NCI-H226 (cell line): ENCODE measurements at places on chromosomes 13 and 19.

GRCh38 chr13:80336370-80336769 lies 4.6 kb downstream of the SPRY2 start:
- no peak for DNase-seq

DNA sequence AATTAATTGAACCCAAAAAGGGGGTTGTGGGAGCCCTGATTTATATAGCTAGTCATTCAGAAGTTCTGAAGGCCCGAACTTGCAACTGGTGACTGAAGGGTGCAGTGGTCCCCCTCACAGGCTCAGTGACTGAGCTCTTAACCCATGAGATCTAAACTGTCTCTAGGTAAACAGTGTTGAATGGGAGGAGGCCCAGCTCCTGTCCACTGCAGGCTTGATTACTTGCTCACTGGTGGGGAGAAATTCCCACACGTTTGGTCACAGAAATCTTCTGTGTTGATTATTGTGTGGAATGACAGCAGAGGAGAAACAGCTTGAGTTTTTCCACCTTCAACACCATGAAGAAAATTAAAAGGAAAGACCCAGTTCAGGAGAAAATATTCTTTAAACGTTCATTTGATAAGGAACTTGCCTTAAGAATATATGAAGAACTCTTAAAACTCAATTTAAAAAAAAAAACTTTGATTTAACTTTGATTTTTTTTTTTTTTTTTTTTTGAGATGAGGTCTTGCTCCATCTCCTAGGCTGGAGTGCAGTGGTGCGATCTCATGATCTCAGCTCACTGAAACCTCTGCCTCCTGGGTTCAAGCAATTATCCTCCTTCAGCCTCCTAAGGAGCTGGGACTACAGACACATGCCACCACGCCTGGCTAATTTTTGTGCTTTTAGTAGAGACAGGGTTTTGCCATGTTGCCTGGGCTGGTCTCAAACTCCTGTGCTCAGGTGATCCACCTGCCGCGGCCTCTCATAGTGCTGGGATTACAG lies 249.3 kb downstream of the UQCRFS1 start:
- no peak for DNase-seq

DNA sequence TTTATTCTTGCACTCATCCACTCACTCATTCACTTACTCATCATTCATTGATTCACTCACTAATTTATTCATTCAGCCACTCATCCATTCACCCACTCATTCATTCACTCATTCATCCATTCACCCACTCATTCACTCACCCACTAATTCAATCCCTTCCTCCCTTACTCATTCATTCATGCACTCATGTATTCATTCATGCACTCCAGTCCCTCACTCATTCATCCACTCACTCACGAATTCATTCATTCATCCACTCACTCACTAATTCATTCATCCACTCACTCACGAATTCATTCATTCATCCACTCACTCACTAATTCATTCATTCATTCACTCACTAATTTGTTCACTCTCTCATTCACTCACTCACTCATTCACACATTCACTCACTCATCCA lies 16.1 kb downstream of the ACTL9 start:
- DNase-seq: no peak

GRCh38 chr13:48925001-48925400 lies 50.7 kb upstream of the FNDC3A start:
- DNase-seq: no peak

- no peak for DNase-seq
Measured at GRCh38 chr13:66821551-66821950, 408.6 kb downstream of the PCDH9 start.

DNA sequence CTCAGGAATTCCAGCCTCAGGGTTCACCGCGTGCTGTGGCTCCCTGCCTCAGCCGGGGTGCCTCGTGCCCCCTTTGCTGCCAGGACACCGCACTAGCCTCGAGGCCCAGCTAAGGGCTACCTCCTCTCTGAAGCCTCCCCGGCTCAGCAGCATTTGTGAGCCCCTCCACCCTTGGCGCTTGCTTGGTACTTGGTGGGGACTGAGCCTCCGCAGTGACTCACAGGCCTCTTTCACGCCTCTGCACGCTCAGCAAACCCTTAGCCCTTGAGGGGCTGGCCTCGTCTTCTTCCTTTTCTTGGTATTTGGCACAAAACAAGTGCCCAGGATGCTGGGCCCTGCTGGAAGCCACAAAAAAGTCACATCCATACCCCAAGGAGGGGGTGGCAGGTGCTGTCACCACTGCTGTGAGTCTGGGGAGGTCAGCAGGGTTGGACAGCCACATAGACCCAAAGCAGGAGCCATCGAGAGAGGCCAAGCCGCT lies 85.4 kb upstream of the TM9SF2 start:
- DNase-seq: no peak

DNA sequence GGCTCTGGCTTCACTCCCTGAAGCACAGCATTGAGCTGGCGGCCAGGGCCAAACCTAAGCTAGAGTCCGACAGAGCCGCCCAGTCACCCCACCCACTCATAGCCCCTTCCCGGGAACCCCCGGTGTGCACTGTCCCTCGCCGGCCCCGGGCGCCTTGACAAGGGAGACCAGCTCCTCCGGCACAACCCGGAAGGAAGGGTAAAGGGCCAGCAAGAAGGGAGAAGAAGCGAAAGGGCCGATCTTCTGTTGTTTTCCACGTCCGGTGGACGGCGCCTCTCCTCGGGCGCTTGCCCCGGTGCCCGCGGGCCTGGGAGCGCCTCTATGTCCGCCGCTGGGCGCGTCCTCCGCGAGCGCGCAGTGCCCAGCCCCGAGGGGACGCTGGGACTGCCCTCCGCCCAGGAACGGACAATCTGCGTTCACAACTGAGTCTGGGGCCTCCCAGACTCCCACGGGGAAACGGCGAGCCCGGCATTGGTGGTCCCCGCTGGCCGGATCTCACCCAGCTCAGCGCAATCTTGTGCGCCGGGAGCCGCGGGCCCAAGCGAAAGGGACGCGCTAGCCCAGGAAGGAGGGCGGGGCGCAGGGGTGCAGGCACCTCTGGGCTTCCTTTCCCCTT lies 172.5 kb upstream of the MIR17HG start:
- DNase-seq: no peak

- DNase-seq: no peak
Measured at GRCh38 chr13:26449063-26449848, 108.2 kb upstream of the WASF3 start.

DNA sequence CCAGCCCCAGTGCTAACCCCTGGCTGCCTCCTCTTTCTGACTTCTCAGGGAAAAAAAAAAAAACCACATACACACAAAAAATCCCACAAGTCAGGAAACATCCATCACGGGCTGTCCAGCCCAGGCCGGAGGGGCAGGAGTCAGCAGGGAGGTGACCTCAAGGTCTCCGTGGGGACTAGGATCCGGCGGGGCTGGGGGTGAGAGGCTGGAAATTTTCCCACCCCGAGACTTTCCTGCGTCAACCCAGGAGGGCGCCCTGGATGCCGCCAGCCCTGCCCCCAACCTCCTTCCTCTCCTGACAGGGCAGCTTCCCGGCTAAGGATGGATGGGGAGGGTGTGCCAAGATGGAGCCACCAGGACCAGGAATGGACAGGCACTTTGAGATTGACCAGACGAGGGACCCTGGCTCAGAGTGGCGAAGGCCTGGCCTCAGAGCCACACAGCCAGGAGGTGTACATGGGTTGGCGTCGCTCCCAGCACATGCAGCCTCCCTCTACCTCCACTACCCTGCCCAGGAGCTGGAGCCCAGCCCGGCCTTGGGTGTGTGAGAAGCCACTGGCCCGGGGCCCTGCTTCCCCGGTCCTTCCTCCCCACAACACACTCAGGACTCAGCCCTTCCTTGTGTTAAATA lies 33.3 kb downstream of the BLOC1S3 start:
- peak; percentile 66 for DNase-seq

- no peak for DNase-seq
Measured at GRCh38 chr19:903266-903797, 9.7 kb downstream of the R3HDM4 start.

GRCh38 chr19:2167896-2168618 lies 4.3 kb downstream of the DOT1L start:
- peak; percentile 24 for DNase-seq

GRCh38 chr13:114024603-114025404 lies 50.9 kb upstream of the C13orf46 start:
- no peak for DNase-seq

GRCh38 chr13:20848944-20849343 lies 53.6 kb downstream of the XPO4 start:
- no peak for DNase-seq

DNA sequence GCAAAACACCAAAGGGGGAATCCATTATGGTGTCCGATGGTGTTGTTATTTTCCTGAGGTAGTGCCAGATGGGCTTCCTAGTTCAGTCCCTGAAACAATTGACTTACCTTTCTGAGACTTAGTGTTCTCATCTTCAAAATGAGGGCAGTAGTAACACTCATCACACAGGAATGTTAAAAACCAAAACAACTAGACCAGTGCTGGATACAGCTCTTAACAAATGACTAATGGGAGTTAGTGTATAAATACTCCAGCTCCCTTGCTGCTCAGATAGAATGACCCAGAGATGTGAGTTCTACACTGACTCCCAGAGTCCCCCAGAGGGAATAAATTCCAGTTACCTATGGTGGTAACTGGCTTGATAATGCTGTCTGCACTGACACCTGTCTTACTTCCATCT lies 49.9 kb downstream of the MBD3L2B start:
- DNase-seq: peak; percentile 65

GRCh38 chr13:35894636-35895035 lies 236.5 kb downstream of the DCLK1 start:
- no peak for DNase-seq

DNA sequence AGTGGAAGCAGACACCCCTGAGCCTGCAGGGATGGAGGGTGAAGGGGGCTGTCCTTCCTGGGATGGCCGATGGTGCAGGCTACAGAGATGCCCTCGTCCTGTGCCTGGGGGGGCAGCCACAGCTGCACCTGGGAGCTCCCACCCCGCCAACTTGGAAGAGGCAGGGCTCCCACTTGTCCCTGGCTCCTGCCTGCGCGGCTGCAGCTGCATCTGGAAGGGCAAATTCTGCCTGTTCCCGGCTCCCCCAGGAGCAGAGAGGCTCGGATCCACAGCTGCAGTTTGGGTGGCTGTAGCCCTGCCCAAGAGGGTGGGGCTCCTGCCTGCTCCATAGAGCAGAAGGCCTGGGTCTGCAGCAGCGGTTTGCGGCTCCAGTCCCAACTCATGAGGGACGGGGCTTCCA lies 2.2 kb downstream of the CEP89 start:
- no peak for DNase-seq

GRCh38 chr13:48144413-48145035 lies 49.6 kb upstream of the MED4 start:
- no peak for DNase-seq

GRCh38 chr13:106115081-106115480 lies 420.4 kb downstream of the EFNB2 start:
- DNase-seq: no peak

DNA sequence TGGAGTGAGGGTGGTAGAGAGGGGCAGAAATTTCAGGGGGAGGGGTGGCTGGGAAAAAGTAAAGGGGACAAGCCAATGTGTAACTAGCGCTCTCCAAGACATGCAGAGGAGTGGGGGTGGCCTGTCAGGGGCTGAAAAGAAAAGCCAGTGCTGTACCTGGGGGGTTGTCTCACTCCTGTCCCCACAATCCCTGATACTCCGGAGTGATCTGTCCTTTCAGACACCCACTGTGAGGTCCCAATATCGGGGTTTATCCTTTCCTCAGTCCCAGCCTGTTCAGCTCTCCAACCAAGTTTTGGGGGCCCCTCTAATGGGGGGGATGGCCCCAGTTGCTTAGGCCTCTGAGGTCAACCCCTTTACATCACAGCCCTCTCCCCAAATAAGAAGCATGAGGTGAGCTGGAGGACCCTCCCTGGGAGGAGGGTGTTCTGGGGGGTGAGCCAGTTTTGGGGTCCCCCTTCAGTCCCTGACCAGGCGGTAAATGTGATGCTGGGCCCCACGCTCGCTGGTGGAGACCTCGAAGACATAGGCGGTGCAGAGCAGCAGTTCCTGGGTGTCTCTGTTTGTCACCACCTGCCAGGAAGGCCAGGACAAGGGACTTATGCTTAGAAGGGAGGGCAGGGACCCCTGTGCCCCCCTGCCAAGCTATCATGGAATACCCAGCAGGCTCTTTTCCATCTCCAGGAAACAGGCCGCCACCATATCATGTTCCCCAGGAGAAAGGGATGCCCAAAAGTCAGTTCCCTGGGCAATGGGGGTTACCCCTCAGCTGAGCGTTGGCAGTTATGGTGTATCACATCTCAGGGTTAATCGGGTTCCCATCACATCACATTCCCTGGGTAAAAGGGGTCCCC lies 5.9 kb downstream of the CD37 start:
- no peak for DNase-seq

DNA sequence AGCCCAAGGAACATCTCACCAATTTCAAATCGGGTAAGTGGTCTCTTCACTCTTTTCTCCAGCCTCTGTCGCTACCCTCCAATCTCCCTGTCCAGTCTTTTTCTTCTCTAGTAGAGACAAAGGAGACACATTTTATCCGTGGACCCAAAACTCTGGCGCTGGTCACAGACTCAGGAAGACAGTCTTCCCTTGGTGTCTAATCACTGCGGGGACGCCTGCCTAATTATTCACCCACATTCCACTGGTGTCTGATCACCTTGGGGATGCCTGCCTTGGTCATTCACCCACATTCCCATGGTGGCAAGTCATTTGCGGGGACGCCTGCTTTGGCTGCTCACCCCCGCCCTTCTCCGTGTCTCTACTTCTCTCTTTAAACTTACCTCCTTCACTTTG lies 13.8 kb upstream of the OR10H1 start:
- no peak for DNase-seq
